ENCODE measurements at places on chromosomes 6 and 20. TPM values are rescaled to one million over a fixed set of nuclear protein-coding genes. Genes with fewer than 3 reads are reported as not detected.
A peak's percentile ranks its signal among the peaks of the same experiment; 100 is the strongest.

GRCh38 chr20:47417245-47418068 lies 61.0 kb upstream of the ZMYND8 start:
- H3K4me1 ChIP-seq: no peaks in the 10 kb centered on the region
- H3K36me3 ChIP-seq: no peaks in the 10 kb centered on the region
- H3K4me3 ChIP-seq: no peak overlapping the region
- no peaks in the 10 kb centered on the region for H3K27me3 ChIP-seq
- H3K27ac ChIP-seq: no peak overlapping the region
- no peak for DNase-seq

Gene SLC22A7
- total RNA-seq: not detected

DNA sequence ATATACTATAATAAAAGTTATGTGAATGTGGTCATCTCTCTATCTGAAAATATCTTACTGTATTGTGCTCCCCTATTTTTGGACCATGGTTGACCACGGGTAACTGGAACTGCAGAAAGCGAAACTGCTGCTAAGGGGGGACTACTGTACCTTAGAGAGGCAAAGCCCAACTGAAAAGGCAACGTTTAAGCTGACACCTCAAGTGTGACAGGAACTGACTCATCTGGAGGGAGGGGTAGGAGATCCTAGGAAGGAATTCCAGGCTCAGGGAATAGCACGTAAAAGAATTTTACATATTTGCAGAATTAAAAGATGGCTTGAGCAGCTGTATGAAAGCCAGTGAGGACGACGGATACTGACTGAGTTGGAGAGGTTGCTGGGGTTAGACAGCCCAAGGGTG lies 34.8 kb downstream of the ELOVL2 start:
- DNase-seq: no peak
- no peaks in the 10 kb centered on the region for H3K36me3 ChIP-seq
- H3K4me1 ChIP-seq: no peaks in the 10 kb centered on the region

DNA sequence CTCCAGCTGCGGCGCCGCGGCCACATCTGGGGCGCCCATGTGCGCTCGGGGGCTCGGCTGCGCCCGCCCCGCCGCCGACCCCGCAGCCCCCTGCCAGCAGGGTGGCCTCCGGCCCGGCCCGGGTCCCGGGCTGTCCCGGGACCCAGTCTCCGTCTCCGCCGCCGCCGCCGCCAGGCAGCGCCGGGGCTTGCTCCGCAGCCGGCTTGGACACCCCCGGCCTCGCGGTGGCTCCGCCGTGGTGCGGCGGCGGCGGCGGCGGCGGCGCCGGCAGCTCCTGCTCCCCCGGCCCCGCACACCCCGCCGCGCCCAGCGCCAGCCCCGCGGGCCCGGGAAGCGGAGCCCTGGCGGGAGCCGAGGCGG lies 219 bp downstream of the ISM1 start:
- no peak for DNase-seq
- peak overlapping the region; percentile 97 for H3K4me3 ChIP-seq
- H3K36me3 ChIP-seq: no peaks in the 10 kb centered on the region
- H3K27me3 ChIP-seq: no peaks in the 10 kb centered on the region

DNA sequence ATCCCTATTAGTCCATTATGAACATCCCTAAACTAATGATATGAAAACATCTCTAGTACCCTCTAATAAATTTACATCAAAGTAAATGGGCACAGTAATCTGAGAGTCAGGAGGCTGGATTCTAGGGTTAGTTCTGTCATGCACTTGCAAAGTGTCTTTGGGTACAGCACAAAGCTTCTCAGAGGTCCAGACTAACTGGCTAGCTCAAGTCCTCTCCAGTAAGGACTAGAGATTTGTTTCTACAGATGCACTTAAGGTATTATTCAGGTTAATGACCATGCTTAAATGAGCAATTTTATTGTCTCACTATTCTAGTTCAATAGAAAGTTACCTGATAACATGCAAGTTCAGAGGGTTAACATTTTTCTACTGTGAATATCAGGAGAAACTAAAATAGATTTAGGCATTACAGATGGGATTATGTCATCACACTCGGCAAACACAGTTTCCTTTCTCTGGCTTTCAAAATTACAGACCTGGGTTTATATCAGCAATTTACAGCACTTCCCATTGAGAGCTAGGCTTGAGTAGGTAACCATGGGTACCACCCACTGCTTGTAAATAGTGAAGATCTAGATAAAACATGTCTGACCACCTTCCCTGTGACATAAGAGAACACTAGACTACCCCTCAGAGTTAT lies 402.9 kb upstream of the RUNX2 start:
- no peak overlapping the region for H3K27ac ChIP-seq
- no peaks in the 10 kb centered on the region for H3K36me3 ChIP-seq
- no peak for DNase-seq
- no peak overlapping the region for H3K4me3 ChIP-seq

DNA sequence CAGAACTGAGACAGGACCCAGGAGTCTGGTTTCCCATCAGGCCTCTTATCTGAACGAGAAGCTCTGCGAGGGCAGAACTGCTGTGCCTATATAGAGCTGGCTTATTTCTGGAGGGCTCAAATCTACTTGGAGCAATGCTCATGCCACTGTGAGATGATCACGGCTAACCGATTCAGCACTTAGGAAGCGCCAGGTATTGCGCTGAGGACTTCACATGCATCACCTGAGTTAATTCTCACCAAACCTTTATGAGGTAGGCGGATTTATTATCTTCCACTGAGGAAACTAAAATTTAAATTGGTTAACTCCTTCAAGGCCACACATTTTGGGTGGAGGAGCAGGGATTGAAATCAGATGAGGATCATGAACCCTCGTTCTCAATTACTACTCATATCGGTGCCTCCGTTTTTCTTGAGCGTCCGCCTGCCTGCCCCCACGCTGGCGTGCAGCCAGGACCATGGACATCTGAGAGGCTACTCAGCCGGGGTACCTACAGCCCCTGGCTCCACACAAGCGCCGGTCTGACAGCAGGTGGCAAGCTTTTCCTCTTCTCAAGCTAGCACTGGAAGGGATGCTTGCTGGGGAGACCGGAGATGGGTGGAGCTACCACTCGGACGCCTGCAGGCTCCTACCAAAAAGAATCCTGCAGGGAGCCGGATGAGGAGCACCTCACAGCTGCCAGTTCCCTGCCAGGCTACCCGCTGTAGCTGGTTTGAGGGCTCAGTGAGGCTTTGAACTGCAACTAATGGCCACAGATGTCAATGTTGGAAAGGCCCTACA lies 1.0 kb upstream of the PCIF1 start:
- no peaks in the 10 kb centered on the region for H3K27me3 ChIP-seq
- no peaks in the 10 kb centered on the region for H3K4me1 ChIP-seq
- H3K27ac ChIP-seq: peak overlapping the region; percentile 80

- H3K27ac ChIP-seq: no peak overlapping the region
- H3K36me3 ChIP-seq: no peaks in the 10 kb centered on the region
- no peak for DNase-seq
- H3K4me1 ChIP-seq: no peaks in the 10 kb centered on the region
- no peak overlapping the region for H3K4me3 ChIP-seq
Measured at GRCh38 chr6:104799134-104799657, 60.5 kb downstream of the HACE1 start.
